Thymus (tissue), 14 donors: ENCODE measurements at places on chromosomes 5 and 9. TPM values are rescaled to one million over a fixed set of nuclear protein-coding genes. Genes with fewer than 3 reads are reported as not detected.

- no peak for DNase-seq
These were observed 22.6 kb downstream of the MYMK start for GRCh38 chr9:133502112-133502511.

The GRIN3A gene
- 0.14 TPM for total RNA-seq

GRCh38 chr9:119291554-119291953 lies 77.7 kb downstream of the BRINP1 start:
- DNase-seq: no peak

- DNase-seq: no peak
These were observed 42.6 kb upstream of the TNFAIP8 start for GRCh38 chr5:119313197-119313596.

DNA sequence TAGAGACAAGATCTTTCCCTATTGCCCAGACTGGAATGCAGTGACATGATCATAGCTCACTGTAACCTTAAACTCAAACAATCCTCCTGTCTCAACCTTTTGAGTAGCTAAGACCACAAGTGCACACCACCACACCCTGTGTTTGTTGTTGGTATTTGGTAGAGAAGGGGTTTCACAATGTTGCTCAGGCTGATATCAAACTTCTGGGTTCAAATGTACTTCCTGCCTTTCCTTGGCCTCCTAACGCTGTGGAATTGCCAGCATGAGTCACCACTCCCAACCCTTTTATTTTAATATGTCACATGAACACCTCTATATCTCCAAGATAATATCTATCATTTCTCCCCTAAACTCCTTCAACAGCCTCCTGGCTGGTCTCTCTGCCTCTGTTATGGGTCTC lies 719.0 kb downstream of the PTPRD start:
- DNase-seq: no peak

- DNase-seq: no peak
These were observed 58.2 kb downstream of the PHF2 start for GRCh38 chr9:93634311-93635185.

DNA sequence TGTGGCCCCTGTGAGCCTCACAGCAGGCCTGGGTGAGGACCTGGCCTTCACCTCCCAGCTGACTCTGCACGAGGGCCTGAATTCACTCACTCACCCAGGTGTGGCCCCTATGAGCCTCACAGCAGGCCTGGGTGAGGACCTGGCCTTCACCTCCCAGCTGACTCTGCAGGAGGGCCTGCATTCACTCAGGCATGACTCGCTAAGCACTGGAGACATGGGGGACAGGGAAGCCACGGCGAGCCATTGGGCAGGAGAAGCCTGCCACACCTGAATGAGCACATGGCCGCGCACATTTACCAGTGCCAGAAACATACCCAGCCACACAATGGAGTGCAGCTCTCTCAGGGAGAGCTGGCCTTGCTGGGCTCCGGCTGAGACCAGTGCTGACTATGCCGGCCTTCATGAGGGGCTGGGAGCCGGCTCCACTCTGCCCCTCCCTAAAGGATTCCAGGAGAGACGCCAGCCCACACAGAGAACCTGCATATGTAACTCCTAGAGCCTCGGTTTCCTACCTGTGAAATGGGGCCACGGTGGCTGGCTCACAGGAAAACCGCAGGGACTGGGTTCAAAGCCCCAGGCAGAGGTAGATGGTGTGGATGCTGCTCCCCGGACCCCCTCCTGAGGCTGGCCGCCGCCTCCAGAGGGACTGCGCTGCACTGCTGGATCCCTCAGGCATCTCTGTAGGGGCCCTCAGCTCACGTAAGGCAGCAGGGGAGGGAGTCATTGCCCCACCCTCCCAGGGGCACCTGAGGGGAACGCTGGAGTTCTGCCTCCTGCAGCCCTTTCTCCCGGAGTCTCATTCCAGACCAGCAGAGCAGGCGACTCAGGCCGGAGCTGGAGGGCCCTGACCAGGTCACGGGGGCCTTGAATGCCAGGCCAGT lies 7.2 kb downstream of the ADAMTS2 start:
- no peak for DNase-seq

The FKBP15 gene
- 19.3 TPM for total RNA-seq

The SPOCK1 gene
- 3.7 TPM for total RNA-seq

The GKAP1 gene
- total RNA-seq: 14.3 TPM

DNA sequence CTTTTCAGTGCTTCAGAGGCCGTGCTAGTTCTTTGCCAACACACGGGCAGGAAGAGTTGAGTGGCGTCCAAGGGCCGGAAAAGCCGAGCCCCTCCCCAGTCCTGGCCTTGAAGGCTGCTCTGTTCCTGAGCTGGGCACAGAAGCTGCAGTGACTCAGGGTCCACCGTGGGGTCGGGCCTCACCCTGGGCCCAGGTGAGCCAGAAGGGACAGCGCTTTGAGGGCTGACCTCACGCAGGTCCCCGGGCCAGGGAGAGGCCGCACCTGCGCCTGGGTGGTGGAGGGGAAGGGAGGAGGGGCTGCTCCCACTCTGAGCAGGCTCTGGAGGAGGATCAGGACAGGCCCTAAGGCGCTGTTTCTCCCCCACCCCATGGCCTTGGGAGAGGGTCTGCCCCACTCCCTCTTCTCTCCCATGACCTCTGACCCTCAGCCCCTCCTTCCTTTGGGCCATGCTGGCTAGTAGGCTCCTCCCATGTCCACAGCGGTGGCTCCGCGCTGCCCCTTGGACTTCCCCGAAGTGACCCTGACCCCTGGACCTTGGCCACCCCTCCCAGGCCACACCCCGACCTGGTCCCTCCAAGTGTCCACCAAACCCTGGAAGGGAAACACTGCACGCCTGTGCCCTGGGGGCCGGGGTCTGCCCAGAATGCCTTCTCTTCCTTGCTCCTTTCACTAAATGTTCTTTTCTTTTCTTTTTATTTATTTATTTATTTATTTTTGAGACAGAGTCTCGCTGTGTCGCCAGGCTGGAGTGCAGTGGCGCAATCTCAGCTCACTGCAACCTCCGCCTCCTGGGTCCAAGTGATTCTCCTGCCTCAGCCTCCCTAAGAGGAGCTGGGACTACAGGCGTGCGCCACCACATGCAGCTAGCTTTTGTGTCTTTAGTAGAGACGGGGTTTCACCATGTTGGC lies 19.7 kb upstream of the SLC6A19 start:
- DNase-seq: no peak

- DNase-seq: no peak
These were observed 122.5 kb downstream of the COL23A1 start for GRCh38 chr5:178467568-178468195.

- peak; percentile 65 for DNase-seq
These were observed 23.4 kb downstream of the HNRNPK start for GRCh38 chr9:83956436-83957247.

The ANKRA2 gene
- 25.5 TPM for total RNA-seq

The NRG2 gene
- 0.38 TPM for total RNA-seq

GRCh38 chr5:30768056-30768690 lies 425.3 kb upstream of the CDH6 start:
- DNase-seq: no peak

GRCh38 chr9:109181284-109181683 lies 14.2 kb upstream of the FRRS1L start:
- peak; percentile 17 for DNase-seq

The PCDHA2 gene
- not detected for total RNA-seq

DNA sequence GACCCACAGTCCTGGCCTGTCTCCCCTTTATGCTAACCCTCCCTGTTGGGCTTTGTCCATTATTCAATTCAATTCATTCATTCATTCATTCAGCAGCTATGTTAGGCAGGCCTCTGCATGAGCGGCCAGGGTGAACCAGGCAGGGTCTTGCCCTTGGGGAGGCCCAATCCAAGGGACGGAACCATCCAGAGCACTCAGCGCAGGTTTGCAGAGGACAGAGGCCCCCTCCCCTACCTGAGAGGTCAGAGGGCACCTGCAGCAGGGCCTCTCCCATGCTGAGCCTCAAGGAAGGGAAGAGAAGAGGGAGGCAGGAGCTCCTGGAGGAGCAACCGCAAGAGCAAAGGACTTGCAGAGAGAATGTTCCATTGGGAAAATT lies 61.4 kb downstream of the C9orf50 start:
- no peak for DNase-seq

The NUTM2F gene
- total RNA-seq: not detected
